Ascending aorta (tissue), 2 donors: ENCODE measurements at places on chromosomes 6 and 20. TPM values are rescaled to one million over a fixed set of nuclear protein-coding genes. Genes with fewer than 3 reads are reported as not detected.

DNA sequence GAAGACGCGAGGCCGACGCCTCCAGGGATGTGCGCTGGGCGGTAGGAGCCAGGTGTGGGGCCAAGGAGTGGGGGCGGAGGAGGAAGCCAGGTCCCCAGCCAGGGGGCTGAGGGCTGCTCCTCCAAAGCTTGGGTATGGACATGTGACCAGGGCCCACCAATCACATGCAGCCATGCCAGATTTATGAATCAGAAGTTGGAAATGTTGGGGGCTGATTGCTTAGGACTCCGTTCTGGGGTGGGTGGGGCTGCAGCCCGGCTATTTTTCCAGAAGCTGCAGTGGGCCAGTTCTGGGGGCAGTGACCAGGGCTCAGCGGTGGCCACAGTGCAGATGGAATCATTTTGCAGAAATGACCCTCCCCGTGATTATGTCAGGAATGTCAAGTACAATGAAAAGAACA is 96.0 kb downstream of the CEBPB start:
- peak; percentile 84 for DNase-seq

- no peak for DNase-seq
Measured at GRCh38 chr6:47525330-47526057, 47.9 kb downstream of the CD2AP start.

DNA sequence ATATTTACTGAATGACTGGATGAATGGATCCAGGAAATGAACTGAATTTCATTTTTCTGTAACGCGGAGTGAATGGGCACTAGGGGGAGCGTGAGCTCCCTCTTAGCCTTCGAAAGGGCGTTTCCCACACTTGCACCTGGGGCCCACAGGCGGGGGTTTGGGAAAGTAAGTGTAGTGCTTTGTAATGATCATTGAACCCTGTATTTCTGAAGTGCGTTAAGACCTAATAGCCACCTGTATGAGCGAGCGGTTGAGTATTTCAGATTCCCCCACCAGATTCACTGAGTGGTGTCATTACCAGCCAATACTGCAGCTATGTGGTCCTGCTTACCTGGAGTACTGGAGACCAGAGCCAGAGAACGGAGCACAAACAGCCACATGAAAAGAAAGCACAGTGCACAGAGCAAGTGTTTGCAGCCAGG is 10.5 kb downstream of the SYTL3 start:
- no peak for DNase-seq

DNA sequence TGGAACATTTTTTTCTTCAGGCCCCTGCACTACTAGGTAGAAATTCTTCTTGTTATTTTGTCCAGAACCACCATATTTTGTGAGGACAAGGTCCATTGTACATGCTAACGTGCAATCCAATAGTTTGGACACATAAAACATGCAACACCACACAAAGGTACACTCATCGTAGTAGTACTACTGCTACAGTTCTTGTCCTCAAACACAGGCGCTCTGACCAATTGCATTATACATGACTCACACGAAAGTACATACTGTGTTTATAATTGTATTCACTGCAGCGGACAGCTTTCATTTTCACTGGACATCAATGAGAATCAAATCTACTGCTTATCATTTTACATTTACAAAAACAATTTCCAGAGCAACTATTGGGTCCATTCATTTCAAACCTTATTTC is 15.3 kb upstream of the SMLR1 start:
- no peak for DNase-seq

- DNase-seq = no peak
Measured at GRCh38 chr6:150721418-150722266, 122.0 kb downstream of the PLEKHG1 start.

- DNase-seq = no peak
Measured at GRCh38 chr6:104718672-104719071, 141.0 kb downstream of the HACE1 start.

- DNase-seq = no peak
Measured at GRCh38 chr6:97925504-97925903, 642.5 kb upstream of the MMS22L start.

- no peak for DNase-seq
Measured at GRCh38 chr6:90319979-90320685, 23.5 kb upstream of the BACH2 start.

- DNase-seq = no peak
Measured at GRCh38 chr20:13037727-13038126, 29.0 kb downstream of the SPTLC3 start.

GRCh38 chr6:158149641-158150040 is 18.4 kb downstream of the SERAC1 start:
- DNase-seq = no peak

DNA sequence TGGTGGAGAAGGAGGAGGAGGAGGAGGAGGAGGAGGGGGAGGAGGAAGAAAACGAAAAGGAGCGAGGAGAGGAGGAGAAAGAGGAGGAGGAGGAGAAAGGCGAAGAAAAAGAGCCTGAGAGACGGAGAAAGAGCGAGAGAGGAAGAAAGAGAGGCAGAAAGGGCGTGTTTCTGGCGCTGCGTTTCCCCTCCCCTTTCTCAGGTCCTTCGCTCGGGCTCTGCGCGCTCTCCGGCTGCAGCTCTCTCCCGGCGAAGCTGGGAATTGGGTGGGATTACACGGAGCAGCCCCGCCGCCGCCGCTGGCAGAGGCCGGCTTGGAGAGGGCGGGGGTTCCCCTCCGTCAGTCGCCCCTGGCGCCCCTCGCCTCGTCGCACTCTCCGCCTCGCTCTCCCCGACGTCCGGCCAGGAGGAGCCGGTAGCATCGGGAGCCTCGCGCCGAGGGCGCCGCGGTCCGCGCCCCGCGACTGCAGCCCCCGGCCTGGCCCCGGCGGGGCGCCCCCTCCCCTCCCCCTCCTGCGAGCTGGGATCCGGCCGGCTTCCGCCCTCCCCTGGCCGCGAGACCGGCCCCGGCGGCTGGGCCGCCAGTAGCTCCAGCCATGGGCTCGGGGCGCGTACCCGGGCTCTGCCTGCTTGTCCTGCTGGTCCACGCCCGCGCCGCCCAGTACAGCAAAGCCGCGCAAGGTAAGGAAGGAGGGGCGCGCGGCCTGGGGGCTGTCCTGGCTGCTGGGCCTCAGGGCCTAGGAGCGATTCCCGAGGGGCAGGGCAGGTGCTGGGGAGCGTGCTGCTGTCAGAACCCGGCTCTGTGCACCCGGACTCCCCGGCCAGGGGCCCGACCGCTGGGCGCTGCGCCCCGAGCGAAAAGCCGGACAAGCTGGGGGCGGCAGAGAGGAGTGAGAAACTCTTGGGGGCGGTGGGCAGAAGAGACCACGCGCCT is at the start of gene SCUBE3:
SCUBE3 (plus strand) TSS at position 133 of the 933 bp plus-strand sequence; CDS start at position 596, 463 bp downstream.
- DNase-seq = no peak

GRCh38 chr6:70079241-70079640 is 212.9 kb downstream of the COL19A1 start:
- DNase-seq = no peak

DNA sequence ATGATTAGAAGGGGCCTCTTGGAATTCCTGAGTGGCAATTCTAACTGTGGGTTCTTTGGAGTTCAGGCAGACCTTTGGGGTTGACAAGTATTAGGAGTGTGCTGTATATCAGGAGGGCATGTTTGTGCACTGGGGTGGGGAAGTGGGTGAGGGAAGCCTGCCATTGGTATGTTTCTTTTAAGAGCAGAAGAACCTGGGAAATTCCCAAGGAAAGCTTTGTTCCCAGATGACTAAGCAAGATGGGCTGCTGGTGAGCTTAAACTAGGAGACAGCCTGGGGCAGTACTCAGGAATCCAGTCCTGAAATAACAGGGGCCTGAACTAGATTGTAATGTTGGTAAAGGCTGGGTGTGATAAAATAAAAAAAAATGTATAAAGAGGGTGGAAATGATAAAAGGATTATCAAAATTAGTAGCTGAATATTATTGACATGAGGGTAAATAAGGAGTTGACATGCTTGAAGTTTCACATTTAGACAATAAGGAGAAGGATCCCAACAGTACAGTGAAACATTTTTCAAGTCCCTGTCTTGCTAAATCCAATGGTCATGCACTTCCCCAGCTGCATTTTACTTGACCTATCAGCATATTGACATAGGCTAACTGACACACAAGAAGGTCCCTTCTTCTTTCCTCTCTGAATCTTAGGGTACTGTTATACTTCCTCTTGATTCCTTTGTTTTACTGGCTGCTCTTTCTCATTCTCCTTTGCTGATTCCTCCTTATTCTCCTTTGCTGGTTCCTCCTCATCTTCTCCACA is 18.4 kb upstream of the IFNGR1 start:
- DNase-seq = no peak

- DNase-seq = no peak
Measured at GRCh38 chr6:34065466-34066217, 80.2 kb downstream of the GRM4 start.

DNA sequence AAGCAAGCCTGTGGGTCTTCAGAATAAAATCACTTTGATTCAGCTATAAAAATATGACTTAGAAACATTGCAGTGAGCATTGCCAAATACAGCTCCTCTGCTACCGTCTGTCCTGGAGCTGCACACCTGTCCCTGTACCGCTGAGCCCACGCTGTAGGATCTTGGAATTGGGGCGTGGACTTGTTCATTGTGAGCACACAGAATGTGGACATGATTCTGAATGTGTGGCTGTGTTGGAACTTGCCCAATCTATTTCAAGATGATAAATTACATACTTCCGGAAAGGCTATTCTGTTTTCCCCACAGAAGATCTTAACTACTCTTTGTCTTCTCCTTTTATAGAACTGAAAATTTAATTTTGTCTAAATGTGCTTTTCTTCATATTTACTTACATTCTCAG is 107.3 kb downstream of the UST start:
- no peak for DNase-seq

DNA sequence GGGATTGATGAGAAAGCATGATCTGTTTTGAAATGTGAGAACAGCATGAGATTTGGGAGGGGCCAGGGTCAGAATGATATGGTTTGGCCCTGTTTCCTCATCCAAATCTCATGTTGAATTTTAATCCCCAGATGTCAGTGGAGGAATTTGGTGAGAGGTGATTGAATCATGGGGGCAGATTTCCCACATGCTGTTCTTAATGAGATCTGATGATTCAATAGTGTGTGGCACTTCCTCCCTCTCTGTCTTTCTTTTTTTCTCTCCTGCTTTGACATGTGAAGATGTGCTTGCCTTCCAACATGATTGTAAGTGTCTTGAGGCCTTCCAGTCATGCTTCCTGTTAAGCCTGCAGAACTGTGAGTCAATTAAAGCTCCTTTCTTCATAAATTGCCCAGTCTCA is 1060.3 kb upstream of the CITED2 start:
- DNase-seq = no peak

GRCh38 chr6:167506443-167507301 is 181.8 kb downstream of the TTLL2 start:
- DNase-seq = no peak

DNA sequence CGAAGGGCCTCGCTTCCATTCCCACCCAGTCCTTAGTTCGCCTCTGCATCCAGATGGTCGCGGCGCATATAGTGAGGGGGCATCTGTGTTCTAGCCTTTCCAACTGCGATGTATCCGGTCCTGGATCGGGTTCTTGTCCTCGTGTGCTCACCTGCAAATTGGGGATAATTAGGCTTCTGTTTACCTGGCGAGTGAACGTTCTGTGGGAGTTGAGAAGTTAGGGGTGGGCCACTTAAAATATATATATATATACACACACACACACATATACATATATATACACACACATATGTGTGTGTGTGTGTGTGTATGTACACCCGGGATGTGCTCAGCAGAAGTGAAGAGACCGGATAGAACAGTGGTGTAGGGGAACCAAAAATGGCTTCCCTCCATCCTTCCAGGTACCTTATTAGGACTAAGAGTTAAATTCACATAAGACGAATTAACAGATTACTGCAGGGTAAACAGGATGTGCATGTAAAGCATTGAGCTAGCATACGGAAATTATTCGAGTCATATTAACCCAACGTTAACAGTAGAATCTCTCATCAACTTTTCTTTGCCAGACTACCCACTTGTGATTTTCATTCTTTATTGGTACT is 537 bp downstream of the CSTF1 start:
- no peak for DNase-seq

DNA sequence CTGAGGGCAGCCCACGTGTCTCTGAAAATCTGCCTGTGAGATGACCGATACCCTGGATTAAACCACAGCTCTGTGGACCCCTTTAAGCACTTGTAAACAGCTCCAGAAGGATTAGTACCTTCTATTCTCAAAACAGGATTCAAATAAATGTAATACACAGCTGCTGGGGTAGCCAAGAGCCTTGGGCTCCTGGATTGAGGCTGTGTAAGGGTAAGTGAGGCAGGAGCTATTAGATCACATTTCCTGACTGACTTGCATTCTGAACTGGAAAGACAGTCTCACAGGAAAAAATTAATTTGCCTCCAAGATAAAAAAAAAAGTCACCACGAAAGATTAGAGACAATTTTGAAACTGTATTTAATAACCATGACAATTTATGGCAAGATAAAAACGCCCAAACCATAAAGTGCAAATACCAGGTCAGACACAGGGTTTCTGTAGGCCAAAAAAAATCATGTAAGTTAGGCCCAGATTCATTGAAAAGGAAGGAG is 78.0 kb downstream of the TRMT11 start:
- no peak for DNase-seq

GRCh38 chr6:17149571-17149970 is 47.7 kb downstream of the STMND1 start:
- DNase-seq = no peak

- DNase-seq = no peak
Measured at GRCh38 chr20:47775841-47776240, 9.4 kb downstream of the SULF2 start.

- DNase-seq = no peak
Measured at GRCh38 chr20:46559001-46559400, 8.5 kb upstream of the OCSTAMP start.

DNA sequence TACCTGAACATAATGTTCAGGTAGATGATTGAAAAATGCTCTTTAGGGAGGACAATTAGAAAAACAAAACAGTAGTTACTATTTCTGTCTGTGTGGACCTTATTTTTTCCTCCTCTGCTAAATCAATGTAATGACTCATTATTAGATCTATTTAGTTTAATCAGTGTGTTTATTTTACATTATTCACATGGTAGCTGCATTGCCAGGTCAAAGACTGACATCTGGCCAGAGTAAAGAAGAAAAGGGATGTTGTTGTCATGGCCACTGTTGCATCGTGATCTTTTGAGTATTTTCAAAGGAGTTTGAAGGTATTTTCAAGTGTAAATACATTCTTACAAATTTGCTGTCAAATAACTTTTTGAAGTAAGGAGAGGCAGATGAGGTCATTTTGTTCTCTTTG is 5.9 kb downstream of the CMTR1 start:
- DNase-seq = no peak

GRCh38 chr6:140046016-140046632 is 671.7 kb upstream of the CITED2 start:
- no peak for DNase-seq

- no peak for DNase-seq
Measured at GRCh38 chr6:18488526-18489270, 101.5 kb downstream of the RNF144B start.

- no peak for DNase-seq
Measured at GRCh38 chr6:56220078-56220477, 27.3 kb downstream of the COL21A1 start.

The C6orf118 gene
- total RNA-seq = not detected

The LGSN gene
- total RNA-seq = not detected

The MRPS26 gene
- total RNA-seq = 56.4 TPM

The SMLR1 gene
- not detected for total RNA-seq

The PPT2 gene
- 839 TPM for total RNA-seq

The ROS1 gene
- total RNA-seq = not detected

The ULBP3 gene
- total RNA-seq = 24.2 TPM

The PTCHD4 gene
- total RNA-seq = 0.32 TPM

The SRMS gene
- total RNA-seq = not detected

The SYCP2 gene
- 60.9 TPM for total RNA-seq

The TMC2 gene
- not detected for total RNA-seq

The MAPK13 gene
- total RNA-seq = 7.7 TPM

The NNAT gene
- total RNA-seq = not detected

The LRFN2 gene
- total RNA-seq = not detected

The TMEM170B gene
- total RNA-seq = 0.53 TPM

The TRIM15 gene
- not detected for total RNA-seq

The FHL5 gene
- 128 TPM for total RNA-seq

The OXT gene
- total RNA-seq = not detected

The OPN5 gene
- not detected for total RNA-seq
